ENCODE measurements at places on chromosomes 11 and 22. TPM values are rescaled to one million over a fixed set of nuclear protein-coding genes. Genes with fewer than 3 reads are reported as not detected.

DNA sequence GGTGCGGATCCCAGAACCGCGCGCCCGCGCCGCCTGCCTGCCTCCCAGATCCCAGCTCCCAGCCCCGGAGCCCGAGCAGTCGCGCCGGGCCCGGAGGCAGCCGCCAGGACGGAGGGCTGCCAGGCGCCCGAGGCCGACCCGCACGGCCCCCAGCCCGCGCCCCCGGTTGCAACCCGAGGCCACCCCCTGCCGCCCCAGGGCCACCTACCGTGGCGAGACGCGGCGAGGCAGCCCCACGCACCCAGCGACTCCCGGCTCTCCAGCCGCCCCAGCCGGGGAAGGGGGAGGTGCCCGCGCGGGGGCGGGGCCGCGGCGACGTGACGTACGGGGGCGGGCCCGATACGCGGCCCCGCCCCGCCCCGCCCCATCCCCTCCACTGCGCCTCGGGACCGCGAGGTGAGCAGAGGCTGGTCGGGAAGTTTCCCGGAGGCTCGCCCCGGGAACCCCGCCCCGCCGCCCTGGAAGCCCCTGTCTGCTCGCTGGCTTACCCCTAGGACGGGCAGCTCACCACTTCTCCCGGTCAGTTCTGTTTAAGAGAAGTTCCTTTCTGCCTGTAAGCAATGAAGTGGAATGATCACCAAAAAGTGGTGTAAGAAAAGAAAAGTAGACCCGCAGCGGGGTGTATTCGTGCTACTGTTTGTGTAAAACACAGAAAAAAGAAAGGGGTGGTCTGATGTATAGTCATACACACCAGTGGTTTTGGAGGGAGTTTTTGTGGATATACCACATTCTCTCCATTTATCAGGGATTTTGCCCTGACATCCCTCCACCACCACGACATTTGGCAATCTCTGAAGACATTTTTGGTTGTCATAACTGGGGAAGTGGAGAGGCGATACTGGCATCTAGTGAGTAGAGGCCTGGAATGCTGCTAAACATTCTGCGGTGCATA is at the start of gene TPST2:
TPST2 (minus strand) TSS at position 288 of the 892 bp plus-strand sequence. CDS start 48,502 bp downstream, outside the sequence.
- DNase-seq: peak; percentile 31

Gene ZNF280B
- total RNA-seq: 1.9 TPM

Gene RAPSN
- 0.10 TPM for total RNA-seq

DNA sequence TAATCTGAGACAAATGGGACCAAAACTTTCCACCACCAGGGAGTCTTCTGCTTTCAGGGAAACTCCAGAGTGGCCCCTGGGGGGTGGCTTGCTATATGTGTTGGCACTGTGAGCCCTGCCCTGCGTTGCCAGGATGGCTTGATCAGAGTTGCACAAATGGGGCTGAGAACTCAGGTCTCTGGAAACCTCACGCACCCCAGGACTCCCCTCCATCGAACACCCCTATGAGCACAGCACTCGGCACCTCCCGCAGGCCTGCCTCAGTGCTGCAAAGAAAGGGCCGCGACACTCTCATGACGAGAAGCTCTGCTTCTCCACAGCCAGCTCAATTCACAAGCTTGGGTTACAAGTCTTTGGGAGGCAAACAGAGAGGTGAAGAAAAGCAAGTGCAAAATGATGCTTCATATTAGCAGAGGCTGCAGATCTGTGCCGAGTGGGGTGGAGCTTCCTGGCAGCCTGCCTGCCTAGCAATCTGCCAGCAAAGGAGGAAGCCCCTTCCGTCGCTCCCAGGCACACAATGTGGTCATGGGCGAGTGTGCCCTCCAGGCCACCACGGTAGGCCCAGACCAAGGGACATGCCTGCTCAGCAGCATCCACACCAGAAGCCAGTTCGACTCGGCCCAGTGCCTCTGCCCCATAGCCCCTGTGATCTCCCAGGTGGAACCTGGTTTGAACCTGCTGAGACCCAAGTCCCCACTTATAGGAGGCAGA is 55.7 kb downstream of the MYH9 start:
- peak; percentile 55 for DNase-seq

Gene CPSF7
- total RNA-seq: 27.7 TPM

DNA sequence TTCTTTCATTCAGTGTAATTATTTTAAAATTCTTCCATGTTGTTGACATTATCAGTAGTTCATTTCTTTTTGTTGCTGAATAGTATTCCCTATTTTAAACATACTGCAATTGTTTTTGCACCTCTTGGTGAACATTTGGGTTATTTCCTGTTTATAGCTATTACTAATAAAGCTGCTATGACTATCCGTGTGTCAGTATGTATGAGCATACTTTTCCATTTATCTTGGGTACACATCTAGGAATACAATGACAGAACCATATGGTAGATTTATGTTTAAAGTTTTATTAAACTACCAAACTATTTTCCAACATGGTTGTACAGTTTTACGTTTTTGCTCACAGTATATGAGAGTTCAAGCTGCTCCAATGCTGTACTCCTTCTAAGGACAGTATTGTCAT is 22.0 kb upstream of the FIBIN start:
- DNase-seq: no peak

Gene APOA1
- not detected for total RNA-seq

- DNase-seq: no peak
Measured at GRCh38 chr22:23373601-23374000, 193.3 kb downstream of the BCR start.

- DNase-seq: no peak
Measured at GRCh38 chr22:45564349-45565030, 61.8 kb downstream of the FBLN1 start.
